Islet precursor cell (in vitro differentiated cells): ENCODE measurements at places on chromosomes 6 and 20.

DNA sequence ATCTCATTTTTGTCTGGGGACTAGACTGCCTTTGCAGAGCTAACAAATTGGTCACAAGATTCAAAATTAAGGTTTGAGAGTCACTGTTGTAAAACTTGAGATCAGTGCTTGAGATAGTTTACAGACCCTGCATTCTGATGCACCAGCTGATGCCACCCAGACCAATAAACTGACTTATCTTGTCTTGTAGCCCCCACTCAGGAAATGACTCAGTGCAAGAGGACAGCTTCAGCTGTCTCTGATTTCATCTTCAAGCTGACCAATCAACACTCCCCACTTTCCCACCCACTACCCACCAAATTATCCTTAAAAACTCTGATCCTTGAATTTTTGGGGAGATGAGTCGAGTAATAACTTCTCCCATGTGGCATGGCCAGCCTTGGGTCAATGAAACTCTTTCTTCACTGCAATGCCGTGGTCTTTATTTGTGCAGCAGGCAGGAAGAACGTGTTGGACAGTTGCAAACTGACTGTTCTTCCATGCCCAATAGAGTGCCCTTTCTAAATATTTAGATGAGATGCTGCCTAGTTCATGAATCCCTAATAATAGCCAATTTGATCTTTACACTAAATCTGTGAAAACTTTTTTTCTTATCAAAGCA lies 48.3 kb upstream of the PROKR2 start:
- peak; percentile 75 for DNase-seq

DNA sequence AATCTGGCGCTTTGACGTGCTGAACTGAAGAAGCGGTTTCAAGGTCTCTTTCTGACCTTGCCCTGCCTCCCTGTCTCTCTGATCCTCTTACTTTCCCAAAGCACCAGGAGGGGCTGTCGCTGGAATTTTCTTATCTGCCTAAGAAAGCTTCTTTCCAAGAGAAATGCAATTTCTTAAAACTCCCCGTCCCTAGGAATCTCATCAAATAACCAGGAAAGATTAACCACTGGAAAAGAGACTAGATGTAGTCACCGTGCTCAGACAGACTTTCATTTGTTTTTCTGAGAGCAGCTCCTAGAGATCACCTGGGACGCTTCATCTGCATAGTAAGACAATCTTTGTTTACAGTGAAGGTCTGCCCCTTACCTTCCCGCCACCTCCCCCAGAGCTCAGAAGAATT lies 38.6 kb downstream of the PDYN start:
- peak; percentile 32 for DNase-seq

DNA sequence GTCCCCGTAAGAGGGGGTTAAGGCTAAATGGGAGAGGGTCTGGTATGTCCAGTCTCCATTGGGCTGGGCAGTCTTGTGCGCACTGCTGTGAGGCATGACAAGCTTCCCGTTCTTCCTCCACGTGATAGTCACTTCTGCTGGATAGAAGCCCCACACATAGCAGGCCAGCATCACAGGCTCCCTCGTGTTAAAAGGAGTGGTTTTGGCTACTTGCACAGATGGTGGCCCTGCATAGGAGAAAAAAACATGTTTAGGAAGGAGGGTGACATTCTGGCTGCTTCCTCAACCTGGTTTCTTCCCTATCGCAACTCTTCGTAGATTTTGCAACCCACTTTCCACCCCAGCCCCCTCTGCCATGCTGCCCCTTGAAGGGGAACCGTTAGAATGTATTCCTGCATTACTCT lies 3.6 kb downstream of the HLA-DMB start:
- no peak for DNase-seq

DNA sequence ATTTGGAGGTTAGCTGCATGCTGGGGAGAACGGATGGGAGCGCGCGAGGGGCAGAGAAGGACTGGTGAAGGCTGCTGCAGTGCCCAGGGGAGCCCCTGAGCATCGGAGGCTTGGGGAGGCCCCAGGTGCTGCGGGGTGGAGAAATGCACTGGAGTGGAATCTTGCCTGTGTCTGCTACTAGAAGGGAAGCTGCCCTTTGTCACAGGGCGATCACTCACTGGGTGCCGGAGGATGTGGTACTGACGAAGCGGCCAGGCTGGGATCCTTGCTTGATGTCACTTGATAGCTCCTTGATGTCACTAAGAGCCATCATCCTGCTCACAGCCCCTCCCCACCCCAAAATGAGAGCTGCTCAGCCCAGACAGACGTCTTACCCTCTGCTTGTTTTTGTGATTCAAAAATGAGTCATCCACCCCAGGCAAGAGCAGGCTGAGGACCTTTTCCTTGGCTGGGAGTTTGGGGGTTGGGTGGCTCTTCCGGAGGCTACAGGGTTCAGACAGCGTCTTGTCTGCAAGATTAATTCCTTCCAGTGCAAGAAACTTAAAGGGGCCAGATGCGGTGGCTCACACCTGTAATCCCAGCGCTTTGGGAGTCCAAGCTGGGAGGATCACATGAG lies 62.6 kb upstream of the PMEPA1 start:
- DNase-seq, result peak; percentile 97
